ENCODE measurements at places on chromosomes 4 and X. TPM values are rescaled to one million over a fixed set of nuclear protein-coding genes. Genes with fewer than 3 reads are reported as not detected.

DNA sequence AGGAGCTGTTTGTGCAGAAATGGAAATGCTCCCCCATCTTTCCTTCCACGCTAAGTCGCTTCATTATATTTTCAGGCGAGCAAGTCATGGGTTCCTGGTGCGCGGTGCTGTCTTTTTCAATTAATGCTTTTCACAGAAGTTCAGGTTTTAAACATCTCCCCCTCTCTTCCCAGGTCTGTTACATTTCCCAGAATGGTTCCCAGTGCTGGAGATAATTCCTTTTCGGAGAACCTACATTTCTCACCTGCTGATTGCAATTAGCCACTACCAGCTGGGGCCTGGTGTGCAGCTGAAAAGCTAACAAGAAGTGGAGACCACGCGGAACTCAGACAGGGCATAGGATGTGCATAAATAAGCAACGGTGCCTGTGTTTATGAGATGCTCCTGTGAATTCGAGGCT, 217.8 kb downstream of the MID1IP1 start:
- H3K36me3 ChIP-seq: no peaks in the 10 kb centered on the region
- no peak overlapping the region for H3K27ac ChIP-seq
- H3K4me1 ChIP-seq: no peaks in the 10 kb centered on the region
- no peaks in the 10 kb centered on the region for H3K27me3 ChIP-seq
- no peak for DNase-seq
- no peak overlapping the region for H3K4me3 ChIP-seq

Gene PPM1K
- 80.6 TPM for total RNA-seq

- DNase-seq: peak; percentile 21
- H3K36me3 ChIP-seq: peaks cover 18% of the 10 kb centered on the region
These were observed 44.9 kb downstream of the JADE1 start for GRCh38 chr4:128854433-128854832.

Gene TMEM185A
- total RNA-seq: 26.5 TPM

DNA sequence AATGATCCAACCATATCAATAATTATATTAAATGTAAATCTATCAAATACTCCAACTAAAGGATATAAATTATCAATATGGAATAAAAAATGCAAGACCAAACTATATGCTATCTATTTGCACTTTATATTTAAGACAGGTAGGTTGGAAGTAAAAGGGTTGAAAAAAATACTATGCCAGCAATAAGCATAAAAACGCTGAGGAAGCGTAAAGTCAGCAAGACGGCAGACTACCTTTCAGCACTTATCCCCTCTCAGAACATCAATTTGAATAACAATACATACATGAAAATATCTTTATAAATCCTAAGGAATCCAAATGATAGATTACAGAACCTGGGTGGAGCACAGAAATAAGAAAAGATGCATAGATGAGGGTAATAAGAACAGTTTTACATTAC, 14.0 kb upstream of the GABRA3 start:
- H3K27me3 ChIP-seq: no peaks in the 10 kb centered on the region
- DNase-seq: no peak
- H3K4me3 ChIP-seq: no peak overlapping the region
- H3K36me3 ChIP-seq: no peaks in the 10 kb centered on the region
- H3K4me1 ChIP-seq: no peaks in the 10 kb centered on the region

GRCh38 chr4:140790765-140791164, 34.6 kb upstream of the TBC1D9 start:
- H3K4me1 ChIP-seq: no peaks in the 10 kb centered on the region
- no peak overlapping the region for H3K27ac ChIP-seq
- no peaks in the 10 kb centered on the region for H3K36me3 ChIP-seq
- H3K4me3 ChIP-seq: no peak overlapping the region
- peaks cover 3% of the 10 kb centered on the region for H3K27me3 ChIP-seq

- H3K27ac ChIP-seq: no peak overlapping the region
- no peaks in the 10 kb centered on the region for H3K27me3 ChIP-seq
- no peak for DNase-seq
- H3K36me3 ChIP-seq: no peaks in the 10 kb centered on the region
- H3K4me3 ChIP-seq: no peak overlapping the region
- no peaks in the 10 kb centered on the region for H3K4me1 ChIP-seq
These were observed 182.1 kb downstream of the MOSPD2 start for GRCh38 chrX:15055146-15055930.

Gene HTN3
- not detected for total RNA-seq

DNA sequence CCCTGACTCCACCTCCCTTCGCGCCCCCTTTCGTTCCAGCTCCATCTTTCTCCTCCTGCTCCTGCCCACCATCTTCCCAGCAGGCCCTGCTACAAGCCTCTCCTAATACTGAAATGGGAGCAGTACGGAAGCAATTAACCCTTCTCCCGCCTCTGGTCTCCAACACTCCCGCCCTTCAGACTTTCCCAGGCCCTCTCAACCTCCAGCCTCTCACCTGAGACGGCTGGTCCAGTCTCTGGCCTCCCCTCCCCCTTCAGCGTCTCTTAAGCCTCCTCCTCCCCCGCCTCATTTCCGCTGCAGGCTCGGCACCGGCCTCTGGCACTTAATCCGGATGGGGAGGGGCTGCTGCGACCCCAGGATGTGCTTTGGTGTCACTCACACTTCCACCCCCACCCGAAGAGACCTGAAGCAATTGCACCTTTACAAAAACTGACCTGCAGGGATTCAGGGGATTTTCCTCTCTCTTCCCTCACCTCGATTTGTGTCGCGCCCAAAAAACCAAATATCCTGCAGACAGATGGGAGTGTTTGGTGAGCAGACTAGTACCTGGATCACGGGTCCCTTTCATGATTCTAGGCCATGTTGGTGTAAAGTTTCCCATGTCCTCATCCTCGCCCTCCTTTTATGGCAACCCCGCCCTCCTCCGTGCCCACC, 657 bp downstream of the TCEAL8 start:
- H3K4me3 ChIP-seq: peak overlapping the region; percentile 84
- H3K27ac ChIP-seq: peak overlapping the region; percentile 85
- DNase-seq: peak; percentile 8
- no peaks in the 10 kb centered on the region for H3K27me3 ChIP-seq
- H3K4me1 ChIP-seq: no peaks in the 10 kb centered on the region

Gene ADGRL3
- total RNA-seq: not detected

DNA sequence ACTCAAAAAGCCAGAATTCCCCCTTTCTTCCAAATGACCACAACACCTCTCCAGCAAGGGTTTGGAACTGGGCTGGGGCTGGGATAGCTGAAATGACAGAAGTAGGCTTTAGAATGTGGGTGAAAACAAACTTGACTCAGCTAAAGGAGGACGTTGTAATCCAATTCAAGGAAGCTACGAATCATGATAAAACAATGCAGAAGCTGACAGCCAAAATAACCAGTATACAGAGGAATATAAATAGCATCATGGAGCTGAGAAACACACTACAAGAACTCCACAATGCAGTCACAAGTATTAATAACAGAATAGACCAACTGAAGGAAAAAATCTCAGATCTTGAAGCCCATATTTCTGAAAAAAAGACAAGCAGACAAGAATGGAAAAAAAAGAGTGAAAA, 95.8 kb upstream of the TET2 start:
- DNase-seq: no peak
- no peaks in the 10 kb centered on the region for H3K4me1 ChIP-seq
- no peak overlapping the region for H3K27ac ChIP-seq
- H3K4me3 ChIP-seq: no peak overlapping the region
- no peaks in the 10 kb centered on the region for H3K36me3 ChIP-seq
- H3K27me3 ChIP-seq: no peaks in the 10 kb centered on the region

Gene BMP3
- not detected for total RNA-seq
